ENCODE measurements at places on chromosomes 6 and 20. TPM values are rescaled to one million over a fixed set of nuclear protein-coding genes. Genes with fewer than 3 reads are reported as not detected.

The PHF20 gene
- 60.4 TPM for total RNA-seq

GRCh38 chr6:150347845-150348244 is 21.0 kb upstream of the IYD start:
- no peak overlapping the region for H3K27ac ChIP-seq
- no peaks in the 10 kb centered on the region for H3K4me1 ChIP-seq
- H3K36me3 ChIP-seq = no peaks in the 10 kb centered on the region
- no peak overlapping the region for H3K4me3 ChIP-seq
- H3K27me3 ChIP-seq = peaks cover 4% of the 10 kb centered on the region

- peak overlapping the region; percentile 100 for H3K27ac ChIP-seq
- no peak for DNase-seq
- H3K4me3 ChIP-seq = peak overlapping the region; percentile 98
- H3K4me1 ChIP-seq = peaks cover 32% of the 10 kb centered on the region
- H3K36me3 ChIP-seq = peaks cover 5% of the 10 kb centered on the region
Observed at GRCh38 chr20:62303062-62303339, 204 bp downstream of the ADRM1 start.

GRCh38 chr6:44859901-44860410 is 468.2 kb upstream of the RUNX2 start:
- H3K36me3 ChIP-seq = peaks cover 8% of the 10 kb centered on the region
- no peak overlapping the region for H3K4me3 ChIP-seq
- H3K27me3 ChIP-seq = no peaks in the 10 kb centered on the region
- DNase-seq = no peak
- H3K27ac ChIP-seq = no peak overlapping the region
- no peaks in the 10 kb centered on the region for H3K4me1 ChIP-seq

GRCh38 chr6:4491501-4492260 is 284.5 kb upstream of the CDYL start:
- no peaks in the 10 kb centered on the region for H3K4me1 ChIP-seq
- H3K27me3 ChIP-seq = peaks cover 2% of the 10 kb centered on the region
- no peak overlapping the region for H3K4me3 ChIP-seq
- no peak for DNase-seq
- H3K27ac ChIP-seq = no peak overlapping the region
- H3K36me3 ChIP-seq = peaks cover 21% of the 10 kb centered on the region

DNA sequence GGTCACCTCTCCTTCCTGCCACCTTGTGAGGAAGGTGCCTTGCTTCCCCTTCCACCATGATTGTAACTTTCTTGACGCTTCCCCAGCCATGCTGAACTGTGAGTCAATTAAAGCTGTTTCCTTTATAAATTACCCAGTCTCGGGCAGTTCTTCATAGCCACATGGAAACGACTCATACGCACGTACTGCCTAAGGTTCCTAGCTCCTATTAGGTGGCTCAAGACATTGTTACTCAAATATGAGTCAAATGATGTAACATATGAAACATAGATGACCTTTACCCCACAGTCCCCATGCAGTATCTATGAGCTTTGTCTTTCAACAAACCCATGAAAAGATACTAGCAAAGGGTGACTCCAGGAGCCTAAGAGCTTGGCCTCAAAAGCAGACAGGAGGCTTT is 98.3 kb downstream of the SIM1 start:
- no peak overlapping the region for H3K27ac ChIP-seq
- H3K36me3 ChIP-seq = no peaks in the 10 kb centered on the region

DNA sequence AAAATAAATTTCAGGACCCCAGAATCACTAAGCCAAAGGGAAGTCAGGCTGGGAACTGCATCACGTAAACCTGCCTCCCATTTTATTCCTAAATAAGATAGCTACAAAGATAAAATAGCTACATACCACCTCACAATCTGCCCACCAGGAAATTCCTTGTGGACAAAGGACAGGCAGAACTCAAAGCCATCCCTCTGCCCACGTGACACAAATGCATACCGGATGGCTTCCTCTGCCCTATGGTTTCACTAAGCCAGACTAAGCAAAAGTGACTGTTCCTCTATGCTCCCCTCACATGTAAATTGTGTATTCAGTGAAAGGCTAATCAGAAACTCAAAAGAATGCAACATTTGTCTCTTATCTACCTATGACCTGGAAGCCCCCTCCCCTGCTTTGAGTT is 15.0 kb downstream of the MBOAT1 start:
- no peaks in the 10 kb centered on the region for H3K36me3 ChIP-seq
- no peak overlapping the region for H3K27ac ChIP-seq
- no peak overlapping the region for H3K4me3 ChIP-seq
- no peak for DNase-seq
